ENCODE measurements at places on chromosomes 5 and 9.

DNA sequence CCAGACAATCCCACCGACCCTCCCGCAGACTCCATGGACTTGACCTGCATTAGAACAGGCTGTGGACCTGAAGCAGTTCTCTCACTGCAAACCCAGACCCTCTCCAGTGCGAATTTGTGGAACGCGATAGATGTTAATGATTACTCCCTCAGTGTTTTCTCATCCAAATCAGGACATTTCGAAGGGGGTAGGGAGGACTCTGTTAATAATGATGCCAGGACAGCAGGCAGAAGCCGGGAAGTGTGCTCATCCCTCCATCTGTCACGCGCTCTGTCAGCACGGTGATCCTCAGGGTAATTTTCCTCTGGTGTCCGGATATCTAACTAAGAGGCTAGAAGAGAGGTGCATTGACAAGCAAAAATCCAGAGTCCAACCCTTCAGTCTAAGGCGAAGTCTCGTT lies 18.8 kb downstream of the RAPGEF1 start:
- DNase-seq: no peak

DNA sequence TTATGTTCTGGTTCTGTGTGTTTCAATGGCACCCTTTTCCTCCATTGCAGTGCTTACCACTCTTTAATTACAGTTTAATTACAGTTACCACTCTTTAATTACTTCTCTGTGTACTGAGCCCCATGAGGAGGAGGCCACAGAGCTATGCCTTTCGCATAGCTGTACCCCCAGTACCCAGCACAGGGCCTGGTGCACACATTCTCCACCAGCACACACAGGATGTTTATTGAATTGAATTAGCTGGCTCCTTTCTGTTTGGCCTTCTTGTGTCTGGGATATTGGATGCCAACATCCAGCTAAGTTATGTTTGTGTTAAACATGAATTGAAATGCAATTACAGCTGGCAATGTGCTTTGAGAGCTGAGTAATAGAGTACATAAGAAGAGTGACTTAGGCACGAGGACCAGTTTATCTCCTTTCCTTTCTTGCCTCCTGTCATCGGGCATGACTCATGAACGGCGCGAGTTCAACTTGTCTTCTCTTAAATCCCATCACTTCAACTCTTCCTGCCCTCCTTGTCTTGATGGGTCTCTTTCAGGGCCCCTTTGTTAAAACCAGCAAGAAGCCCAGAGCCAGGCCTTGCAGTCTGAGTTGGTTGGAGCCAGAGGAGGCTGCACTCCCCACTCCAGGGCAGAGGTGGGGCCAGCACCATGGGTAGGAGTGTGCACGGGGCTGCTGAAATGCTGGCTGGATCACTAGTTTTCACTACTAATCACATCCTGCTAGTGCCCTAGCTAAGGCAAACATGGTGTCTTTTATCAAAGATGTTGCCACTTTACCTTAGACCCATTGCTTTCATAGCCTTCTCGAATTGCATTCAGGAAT lies 37.4 kb downstream of the MVB12B start:
- peak; percentile 42 for DNase-seq

- DNase-seq: peak; percentile 22
Measured at GRCh38 chr9:72025906-72026305, 34.5 kb downstream of the C9orf57 start.

DNA sequence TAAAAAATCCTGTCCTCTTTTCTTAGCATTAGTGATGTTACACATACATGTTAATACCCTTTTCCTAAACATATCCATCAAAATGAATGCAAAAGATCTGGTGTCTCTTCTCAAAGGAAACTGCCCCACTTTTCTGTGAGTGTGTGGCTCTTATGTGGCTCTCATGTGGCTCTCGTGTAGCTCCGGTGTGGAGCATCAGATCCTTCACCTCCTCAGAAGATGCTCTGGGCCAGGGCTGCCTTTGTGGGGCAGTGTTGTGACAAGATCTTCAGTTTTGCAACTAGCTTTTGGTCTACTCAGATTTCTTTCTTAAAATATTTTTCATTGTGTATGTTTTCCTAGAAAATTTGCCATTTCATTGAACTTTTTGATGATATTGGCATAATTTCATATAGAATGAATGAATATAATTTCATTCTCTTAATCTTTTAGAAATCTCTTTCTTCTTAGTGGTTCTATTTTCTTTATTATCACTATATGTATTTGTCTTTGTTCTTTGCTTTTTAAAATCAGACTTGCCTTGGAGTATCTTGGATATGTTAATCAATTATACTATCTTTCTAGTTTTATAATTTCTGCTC lies 19.4 kb downstream of the GARNL3 start:
- DNase-seq: peak; percentile 29

- DNase-seq: no peak
Measured at GRCh38 chr9:114099669-114100270, 678 bp upstream of the KIF12 start.

DNA sequence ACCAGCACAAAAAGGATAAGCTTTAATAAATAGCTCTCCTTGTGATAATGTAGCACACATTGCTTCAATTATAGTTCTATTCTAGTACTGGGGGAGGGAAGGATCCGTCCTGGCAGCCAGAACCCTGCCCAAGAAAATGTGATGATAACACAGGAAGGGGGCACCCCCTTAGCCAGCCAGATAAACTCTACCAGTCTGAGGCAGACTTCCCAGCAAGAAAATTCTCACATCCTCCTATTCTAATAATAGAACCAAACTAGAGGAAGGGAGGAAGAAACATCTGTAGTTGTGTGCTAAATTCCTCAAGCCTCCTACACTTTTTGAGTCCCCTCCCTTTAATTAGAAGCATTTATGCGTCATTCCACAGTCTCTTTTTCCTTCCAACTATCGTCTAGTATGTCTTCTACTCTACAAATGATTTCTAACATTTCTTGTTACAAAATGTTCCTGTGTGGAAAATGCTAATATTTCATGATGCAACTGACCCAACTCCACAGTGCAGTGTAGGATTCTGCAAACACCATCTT lies 261.0 kb downstream of the SEMA5A start:
- DNase-seq: peak; percentile 9

GRCh38 chr9:28272127-28272526 lies 698.8 kb upstream of the C9orf72 start:
- no peak for DNase-seq

DNA sequence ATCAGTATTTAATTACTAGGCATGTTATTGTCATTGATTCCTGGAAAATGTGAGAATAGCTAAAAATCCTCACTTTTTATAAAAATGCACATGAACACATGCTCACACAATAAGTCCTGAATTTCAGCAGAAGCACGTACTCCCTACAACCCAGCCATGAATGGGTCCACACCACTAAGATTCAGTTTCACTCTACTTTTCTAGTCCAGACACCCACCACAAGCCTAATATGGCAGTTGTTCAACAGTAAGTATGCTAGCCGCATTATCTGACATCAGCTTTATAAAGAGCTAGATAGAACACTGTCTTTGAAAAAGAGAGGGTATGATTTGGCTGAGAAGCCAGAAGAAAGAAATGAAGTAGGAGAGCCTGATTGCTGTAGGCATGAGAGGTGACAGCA lies 639.3 kb downstream of the BRINP1 start:
- no peak for DNase-seq

DNA sequence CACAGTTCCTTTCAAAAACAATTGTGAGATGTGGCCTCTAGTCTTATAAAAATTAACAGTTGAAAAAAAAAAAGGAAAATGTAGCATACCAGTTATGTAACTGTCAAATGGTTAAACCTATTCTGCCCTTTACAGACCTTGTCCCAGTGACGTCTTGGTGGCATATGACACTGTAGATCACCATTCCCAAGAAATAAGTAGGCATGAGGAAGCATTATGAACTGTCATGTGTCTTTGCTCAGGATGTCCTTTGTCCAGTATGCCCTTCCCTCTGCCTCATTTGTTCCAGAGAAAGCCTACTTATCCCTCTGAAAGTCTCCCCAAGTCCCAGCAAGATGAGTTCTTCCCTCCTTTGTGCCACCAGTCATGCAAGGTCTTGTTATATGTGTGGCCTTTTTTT lies 63.2 kb downstream of the PAM start:
- no peak for DNase-seq
